ENCODE measurements at places on chromosomes 5 and 9.

GRCh38 chr9:93665637-93666438 is 89.5 kb downstream of the PHF2 start:
- no peak for DNase-seq

GRCh38 chr9:93231121-93231694 is 47.3 kb downstream of the WNK2 start:
- DNase-seq = no peak

GRCh38 chr5:172716796-172717313 is 54.1 kb downstream of the DUSP1 start:
- peak; percentile 89 for DNase-seq

DNA sequence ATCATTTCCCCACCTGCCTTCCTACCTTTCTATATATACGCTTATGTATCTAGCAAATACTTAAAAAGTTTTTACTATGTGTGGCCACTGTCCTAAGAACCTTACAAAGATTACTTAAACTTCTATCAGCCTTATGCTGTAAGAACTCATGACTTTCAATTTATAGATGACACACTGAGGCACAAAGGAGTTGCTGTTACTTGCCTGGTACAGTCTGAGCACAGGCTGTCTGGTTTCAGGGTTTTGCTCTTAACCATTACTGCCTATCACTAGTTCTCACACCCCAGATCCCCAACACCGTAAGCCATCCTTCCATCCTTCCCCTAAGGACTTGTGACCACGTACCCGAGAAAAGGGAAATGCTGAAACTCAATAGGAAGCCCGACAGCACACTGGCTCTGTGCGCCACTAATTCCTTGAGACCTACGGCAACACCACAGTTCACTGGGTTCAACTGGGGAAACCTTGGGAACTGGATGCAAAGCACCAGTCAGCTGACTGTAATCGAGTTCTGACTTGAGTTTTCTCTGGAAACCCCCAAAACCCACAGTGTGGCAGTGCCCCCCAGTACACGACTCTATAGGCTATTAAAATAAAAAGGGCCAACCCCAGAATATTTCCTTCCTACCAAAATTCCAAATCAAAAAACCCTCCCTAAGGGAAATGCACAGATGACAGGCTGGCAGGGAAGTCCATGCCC is 56.0 kb downstream of the AUH start:
- no peak for DNase-seq

- no peak for DNase-seq
Observed at GRCh38 chr9:13388157-13388556, 108.7 kb upstream of the MPDZ start.

DNA sequence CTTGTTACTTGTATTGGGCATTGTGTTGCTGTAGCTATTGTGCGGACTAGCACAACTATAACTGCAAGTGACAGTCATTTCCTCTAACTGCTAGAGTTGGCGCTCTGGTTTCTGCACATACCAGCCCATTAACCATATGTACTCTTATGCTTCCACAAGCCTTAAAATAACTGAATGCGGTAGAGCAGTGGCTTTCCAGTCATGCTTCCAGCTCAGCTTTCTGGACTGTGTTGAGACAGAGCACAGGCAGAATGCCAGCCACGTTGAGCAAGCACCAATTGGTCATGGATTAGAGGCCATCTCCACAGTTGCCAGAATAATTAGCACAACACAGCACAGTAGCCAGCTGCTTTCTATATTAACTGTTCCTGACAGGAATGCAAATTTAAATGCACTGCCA is 12.2 kb downstream of the INVS start:
- DNase-seq = peak; percentile 78

- no peak for DNase-seq
Observed at GRCh38 chr5:3105172-3105571, 353.7 kb upstream of the IRX2 start.

GRCh38 chr5:91591076-91591475 is 208.0 kb upstream of the ARRDC3 start:
- DNase-seq = no peak

DNA sequence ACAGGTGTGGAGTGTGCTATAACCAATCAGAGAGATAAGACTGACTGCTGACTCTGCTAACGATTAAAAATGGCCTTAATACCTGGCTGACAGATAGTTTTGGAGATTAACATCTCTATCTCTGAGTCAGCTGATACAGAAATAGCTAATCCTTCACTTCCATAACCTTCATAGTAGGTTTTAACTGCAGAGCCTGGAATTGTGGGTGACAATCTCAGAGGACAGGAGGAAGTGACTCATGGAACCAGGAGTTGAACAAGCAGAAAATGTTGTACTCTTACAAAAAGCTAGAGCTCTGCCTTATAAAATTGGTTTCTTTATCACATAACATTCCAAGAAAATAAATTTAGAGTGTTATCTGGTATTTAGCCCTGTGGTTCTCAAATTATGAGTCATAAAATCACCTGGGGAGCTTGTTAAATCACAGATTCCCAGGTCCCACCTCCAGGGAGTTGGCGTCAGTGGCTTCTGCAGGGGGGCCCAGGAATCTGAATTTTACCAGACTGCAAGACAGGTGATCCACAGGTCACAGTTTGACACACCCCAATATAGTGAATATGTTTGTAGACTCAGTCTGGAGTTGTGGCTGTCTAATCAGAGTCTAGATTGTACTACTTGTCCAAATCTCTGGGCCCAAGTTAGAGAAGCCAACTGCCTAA is 44.4 kb upstream of the AFAP1L1 start:
- DNase-seq = no peak

DNA sequence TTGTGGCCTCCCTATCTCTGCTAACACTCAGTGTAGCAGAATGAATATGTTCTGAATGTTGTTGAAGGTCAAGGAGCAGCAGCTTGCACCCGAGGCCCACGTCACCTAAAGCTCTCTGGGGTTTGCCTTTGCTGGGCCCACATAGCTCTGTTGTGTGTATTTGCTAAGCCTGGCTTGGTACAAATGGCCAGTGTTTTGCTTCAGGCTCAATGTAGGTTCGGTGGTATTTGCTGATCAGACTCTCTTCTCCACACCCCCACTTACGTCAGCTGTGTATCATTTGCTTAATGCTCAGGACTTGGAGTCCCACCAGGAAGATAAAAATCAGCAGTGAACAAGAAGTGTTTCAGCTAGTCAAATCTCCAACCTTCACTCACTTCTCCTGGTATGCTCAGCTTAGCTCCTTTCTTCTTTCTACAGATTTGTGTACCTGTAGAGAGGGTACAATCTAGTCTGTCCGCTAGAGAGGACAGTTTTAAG is 4.8 kb upstream of the RFESD start:
- DNase-seq = no peak

DNA sequence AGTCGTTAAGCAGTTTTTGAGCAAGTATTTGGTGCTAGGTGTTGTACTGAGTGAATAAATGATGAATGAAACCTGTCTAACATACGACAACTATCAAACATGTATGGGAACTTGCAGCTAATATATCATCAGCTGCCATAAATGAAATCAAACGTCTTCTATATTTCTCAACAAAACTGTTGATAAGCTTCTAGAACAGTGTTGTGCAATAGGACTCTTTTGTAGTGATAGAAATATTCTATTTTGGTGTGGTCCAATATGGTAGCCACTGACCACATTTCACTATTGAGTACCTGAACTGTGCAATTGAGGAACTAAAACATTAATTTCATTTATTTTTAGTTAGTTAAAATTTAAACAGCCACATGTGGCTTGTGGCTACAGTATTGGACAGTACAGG is 16.3 kb upstream of the FYB1 start:
- no peak for DNase-seq

DNA sequence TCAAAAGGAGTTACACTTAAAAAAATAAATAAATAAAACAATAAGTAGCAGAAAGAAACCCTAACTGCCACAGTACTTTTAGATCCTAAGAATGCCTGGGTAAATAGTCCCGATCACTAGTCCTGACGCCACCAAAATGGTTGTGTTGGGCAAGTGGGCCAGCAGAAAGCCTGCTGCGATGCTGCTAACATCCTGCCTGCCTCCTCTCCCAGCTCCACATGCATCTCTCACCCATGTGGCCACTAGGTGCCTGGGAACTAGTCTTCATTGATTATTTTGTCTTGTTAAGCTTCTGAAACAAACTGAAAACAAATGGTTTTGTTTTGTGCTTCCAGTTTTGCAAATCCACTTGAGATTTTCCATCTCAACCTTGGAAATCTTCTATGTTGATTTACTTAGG is 54.4 kb upstream of the TRAF1 start:
- DNase-seq = no peak

GRCh38 chr5:140982083-140982716 is 15.9 kb downstream of the PCDHAC2 start:
- DNase-seq = no peak

DNA sequence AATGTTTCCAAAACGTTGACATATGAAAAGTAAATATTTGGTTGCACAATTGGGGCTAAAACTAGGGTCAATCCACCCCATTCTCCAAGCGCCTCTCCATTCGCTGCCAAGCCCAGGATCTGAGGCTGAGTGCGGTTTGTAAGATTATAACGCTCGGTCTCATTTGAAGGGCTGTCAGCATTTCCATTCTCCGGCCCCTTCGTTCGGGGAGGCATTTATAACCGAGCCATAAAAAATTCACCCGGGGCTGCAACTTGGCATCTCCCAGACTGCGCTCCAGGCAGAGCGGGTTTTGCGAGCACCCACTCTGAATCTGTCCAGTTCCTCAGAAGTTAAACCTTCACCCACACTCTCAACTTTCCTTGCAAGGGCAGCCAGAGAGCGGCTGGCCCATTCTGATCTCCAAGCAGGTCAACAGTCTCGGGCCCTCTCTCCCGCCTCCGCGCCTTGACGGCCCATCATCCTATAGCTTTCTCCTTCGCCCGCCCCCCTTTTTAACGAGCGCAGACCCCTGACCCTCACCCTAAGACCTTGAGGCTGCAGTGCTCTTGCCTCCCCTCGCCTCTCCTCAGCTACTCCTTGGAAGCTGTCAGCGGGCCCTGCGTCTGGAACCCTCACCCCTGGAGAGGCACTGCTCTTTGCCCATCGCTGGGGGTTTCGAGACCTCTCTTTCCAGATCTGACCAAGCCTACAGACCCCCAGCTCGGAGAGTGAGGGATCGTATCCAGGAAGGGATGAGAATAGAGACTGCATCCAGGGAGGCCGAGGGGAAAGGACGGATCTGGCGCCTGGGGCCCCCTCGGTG is 1.1 kb downstream of the SLIT3 start:
- DNase-seq = no peak

- no peak for DNase-seq
Observed at GRCh38 chr5:50807661-50808060, 141.2 kb downstream of the PARP8 start.

DNA sequence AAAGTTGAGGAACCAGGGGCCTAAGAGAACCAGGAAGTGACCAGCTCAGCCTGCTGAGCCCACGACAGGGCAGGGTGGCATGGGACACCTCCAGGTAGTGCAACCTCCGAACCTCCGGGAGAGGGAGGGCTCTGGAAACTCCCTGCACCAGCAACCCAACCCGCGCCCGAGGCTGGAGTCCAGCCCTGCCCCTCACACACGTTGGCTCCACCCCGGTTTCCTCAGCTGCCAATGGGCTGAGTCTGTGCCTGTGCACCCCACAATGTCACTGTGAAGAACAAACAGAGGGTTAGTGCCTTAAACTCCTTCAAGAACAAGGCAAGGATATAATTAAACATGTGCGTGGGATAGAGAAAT is 17.0 kb upstream of the UNC5A start:
- no peak for DNase-seq

DNA sequence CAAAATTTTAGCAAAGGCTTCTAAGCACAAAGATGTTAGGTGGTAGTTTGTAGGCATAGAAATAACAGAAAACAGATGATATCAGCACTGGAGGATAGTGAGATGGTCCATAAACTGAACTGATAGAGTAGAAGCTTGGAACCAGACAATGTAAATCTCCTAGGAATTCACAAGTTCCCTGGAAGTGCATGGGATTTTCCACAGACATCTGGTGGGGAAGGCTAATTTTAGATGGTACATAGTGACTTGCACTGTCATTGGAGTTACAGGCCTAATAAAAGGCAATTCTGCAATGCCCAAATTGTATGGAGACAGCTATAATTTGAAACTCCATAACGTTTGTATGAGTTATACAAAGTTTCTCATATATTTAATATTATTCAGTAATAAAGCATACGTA is 653.0 kb upstream of the MEF2C start:
- no peak for DNase-seq

DNA sequence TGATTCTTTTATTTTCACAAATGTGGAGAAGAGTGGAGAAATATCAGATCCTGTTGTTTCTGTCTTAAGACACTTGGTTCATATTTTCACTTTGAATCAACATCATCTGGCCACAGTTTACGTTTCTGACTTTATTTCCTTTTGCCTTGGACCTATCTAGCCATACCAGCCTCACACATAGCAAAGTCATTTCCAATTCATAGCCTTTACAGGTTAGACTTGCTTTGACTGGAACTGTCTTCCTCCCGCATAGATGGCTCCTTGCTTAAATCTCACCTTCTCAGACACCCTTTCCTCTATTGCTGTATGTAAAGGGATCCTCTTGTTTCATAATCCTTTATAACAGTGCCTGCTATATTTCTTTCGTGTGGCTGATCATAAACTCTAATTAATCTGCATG is 297.8 kb downstream of the SH3GL2 start:
- no peak for DNase-seq

- DNase-seq = no peak
Observed at GRCh38 chr5:56647099-56647850, 168.1 kb upstream of the MAP3K1 start.

DNA sequence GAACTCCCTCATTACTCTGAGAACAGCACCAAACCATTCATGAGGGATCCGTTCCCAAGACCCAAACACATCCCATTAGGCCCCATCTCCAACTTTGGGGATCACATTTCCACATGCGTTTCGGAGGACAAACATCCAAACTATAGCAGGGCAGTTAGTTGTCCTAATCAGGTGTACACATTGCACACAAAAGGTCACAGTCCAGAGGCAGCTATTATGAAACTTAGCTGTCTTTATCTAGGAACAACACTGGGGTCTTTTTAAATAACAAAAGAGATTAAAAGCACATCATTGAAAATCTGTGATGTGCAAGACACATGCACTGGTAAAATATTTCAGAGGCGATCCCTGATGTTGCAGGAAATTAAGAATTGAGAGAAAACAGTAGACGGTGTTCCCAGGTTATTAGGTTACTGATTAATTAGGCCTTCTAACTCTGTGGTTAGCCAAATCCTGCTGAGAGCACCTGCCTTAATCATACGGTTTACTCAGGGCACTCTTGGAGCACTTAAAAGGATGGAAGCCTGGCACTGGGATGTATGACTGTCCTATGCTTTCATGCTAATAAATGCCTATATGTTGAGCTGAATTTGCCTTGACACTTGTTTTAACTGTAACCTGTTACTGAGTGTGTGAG is 1574.5 kb upstream of the WWC1 start:
- DNase-seq = no peak

DNA sequence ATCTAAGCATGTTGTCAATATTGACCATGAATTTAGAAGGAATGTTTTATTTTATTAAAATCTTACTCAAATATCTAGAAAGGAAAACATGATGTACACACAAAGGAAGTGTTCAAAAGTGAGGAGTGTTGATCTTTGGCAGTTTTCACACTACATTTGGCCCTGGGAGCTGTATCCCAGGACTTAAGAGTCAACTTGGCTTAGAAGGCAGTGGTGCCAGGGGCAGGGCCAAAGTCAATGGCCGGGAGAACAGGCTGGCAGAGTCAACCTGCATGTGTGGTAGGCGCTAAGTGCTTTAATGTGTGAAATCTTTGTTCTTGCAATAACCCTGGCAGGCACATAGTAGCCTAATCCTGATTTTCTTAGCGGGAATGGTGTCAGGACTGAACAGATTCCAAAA is 228.4 kb downstream of the TENT4A start:
- no peak for DNase-seq
